SK-N-DZ (cell line): ENCODE measurements at places on chromosomes 5 and 9.

DNA sequence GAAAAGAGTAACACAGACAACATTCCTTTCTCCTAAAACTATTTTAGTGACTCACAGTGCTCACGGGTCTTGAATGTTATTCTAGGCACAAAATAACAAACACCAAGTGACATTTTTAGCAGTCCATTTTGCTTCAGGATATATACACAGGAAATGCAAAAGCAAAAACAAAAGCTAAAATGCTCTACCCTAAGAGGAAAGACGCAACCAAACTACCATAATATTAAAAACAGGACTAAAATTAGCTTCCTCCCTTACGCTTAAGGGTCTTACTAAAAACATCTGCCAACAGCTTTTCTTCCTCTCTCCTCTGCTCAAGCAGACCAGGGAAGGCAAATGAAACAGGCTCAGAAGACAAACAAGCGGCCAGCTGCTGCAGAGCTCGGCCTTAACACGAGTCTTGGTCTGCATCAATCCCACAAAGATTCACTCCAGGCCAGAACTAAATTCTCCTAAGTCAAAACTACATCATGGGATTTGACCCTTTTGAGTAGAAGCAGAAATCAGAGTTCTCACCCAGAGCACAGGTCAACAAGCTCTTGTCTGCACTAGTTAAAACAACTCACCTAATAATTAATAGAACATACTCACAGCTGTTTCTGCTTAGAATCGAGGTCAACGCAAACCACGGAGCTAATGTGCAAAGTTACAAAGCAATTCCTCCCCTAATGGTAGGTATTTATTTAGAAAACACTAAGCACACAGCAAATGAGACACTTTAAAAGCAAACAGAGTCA is 62.3 kb downstream of the RAPGEF1 start:
- DNase-seq = peak; percentile 49

DNA sequence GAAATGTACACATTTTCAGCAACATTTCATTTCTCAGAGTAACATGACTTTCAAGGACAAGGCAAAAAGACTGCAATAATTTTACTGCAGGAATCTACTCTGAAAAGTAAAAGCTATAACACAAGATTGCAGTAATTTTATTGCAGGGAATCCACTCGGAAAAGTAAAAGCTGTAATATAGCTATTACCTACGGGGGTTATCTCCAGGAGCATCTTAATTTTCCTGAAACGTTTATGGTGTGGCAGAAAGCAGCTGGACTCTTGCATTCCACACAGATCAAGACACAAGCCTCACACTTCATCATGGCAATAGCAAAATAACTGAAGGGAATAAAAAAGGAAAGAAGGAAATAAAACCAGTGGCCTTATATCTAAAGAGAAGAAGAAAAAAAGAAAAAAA is 171.2 kb downstream of the TSSK1B start:
- peak; percentile 56 for DNase-seq

DNA sequence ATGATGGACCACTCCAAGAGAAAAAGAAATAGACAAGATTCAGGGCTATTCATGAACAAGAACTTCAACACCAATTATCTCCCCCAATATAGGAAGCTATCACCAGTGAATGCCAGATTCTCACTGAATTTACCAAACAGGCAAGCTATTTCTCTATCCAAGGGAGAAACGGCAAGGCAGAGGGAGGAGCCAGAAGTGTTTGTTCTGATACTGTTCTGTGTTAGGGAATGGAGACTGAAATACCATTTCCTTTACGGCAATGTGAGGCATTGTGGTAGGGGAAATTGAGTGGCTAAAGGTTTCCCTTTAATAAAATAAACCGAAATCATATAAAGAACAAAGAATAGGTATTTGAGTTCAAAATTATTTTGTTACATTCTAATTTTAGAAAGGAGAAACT is 68.0 kb upstream of the ALDH1A1 start:
- no peak for DNase-seq

DNA sequence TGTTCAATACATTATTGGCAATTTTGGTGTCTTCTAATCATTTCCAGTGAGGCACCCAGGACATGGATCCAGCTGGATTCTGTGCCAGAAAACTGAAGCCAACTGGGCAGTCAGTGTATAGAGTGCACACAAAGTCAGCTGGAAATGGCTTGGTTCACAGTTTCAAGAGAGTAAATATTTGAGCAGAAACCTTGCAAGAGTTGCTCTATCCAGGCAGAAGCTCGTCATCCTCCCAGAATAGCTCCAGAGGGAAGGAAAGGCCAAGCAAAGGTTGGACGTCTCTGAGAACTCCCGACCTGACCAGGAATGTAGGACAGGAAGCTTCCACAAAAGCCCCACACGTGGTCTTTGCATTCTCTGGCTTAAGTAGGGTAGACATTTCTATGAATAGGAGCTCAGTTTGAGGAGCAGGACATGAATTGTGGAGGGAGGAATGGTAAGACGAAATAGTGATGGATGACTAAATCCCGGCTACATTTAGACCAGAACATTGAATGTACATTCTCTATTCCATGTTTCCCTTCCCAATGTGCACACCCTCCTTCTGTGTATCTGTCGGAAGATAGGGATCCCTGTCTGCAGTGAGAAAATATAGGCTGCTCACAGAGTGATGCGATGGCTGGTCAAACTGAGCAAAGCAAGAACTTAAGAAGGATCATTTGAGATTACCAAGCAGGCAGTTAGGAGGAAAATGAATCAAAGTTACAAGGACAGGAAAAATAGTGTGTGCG is 72.7 kb upstream of the FCN2 start:
- DNase-seq = no peak

DNA sequence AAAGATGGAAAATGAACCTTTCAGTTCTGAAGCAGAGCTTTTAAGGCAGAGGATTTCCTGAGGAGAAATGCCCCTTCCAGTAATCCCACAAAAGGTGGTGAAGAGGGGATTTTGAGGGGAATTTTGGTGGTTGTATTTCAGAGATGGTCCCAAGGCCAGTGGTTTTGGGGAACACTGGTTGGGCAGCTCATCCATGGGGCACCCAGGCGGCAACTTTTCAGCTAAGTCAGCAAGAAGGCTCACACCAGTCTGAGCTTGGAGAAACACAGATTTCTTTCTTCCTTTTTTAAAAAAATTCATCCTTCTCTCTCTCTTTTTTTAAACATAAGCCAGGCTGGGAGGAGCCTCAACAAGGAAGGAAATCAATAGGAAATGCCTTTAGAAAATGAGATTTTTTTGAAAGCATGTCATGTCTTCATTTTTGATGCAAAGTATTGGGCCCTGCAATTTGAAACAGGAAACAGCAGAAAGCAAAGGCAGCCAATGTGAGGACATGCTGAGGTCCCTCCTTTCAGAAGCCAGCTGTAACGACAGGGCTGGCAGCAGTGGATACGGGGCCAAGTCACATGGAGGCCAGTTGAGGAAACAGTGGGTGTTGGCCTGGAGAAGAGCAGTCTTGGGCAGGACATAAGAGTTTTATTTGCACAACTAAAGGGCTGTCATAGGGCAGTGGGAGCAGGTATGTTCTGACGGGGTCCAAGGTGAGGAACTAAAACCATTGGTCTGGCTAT is 155.3 kb upstream of the KLF4 start:
- DNase-seq = no peak

- no peak for DNase-seq
Observed at GRCh38 chr5:74056789-74057164, 430.8 kb downstream of the ARHGEF28 start.

DNA sequence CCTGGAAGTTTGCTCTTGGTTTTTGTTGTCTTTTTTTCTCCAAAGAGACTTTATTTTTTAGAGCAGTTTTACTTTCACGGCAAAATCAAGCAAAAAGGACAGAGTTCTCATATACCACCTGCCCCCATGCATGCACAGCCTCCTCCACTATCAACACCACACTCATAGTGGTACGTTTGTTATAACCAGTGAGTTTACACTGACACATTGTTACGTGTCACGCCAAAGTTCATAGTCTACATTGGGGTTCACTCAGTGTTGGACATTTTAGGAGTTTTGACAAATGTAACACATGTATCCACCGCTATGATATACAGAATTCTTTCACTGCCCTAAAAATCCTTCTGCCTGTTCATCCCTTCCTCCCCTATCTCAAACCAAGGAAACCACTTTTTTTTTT is 7.5 kb upstream of the ICE1 start:
- no peak for DNase-seq

DNA sequence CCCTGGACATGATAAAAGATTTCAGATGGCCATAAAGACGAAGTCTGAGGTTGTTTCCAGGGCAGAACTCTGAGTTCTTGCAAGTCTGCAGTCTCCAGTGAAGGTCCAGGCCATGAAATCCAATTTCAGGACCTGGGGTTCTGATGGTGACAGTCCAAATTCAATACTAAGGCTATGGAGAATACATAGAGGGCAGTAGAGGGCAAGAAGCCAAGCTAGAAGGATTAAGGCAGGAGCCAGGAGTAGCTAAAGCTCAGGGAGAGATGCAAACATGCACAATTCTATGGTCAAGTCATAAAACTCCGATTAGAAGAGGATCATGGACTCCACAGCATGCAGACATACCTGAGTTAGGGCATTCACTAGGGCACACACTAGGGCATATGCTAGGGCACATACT is 11.4 kb downstream of the SLIT3 start:
- DNase-seq = no peak
